ENCODE measurements at places on chromosomes 12 and 14. TPM values are rescaled to one million over a fixed set of nuclear protein-coding genes. Genes with fewer than 3 reads are reported as not detected.
A peak's percentile ranks its signal among the peaks of the same experiment; 100 is the strongest.

DNA sequence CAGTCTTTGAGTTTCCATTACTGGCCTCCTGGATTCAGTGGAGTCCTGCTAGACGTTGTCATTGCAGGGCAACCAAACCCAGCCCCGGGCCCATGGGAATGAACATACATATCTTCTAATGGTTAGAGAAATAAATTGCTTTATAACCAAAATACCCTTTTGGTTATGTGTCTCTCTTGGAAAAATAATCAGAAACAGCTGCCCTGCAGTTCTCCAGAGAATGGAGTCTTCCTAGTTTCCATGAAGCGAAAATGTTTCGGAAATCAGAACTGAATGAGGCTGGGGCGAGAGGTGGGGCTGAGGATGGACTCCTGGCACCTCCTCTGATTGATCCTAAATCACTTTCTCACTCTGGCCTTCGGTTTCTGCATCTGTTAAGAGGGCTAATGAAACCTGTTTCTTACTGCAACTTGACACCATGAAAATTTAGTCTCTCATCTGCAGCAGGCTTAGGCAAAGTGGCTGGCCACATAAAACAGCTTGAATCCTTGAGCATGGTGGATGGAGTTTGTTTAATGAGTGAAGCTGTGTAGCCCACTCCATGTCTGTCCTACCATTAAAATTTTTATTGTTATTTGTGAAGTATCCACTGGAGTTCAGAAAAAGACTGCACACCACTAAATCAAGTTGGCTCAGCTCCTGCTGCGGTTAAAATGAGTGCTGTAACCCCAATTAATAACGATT is 198.9 kb downstream of the CACNA1C start:
- no peaks in the 10 kb centered on the region for H3K36me3 ChIP-seq
- H3K27ac ChIP-seq, result no peak overlapping the region
- H3K27me3 ChIP-seq, result no peaks in the 10 kb centered on the region
- DNase-seq, result no peak
- no peak overlapping the region for H3K4me3 ChIP-seq
- H3K4me1 ChIP-seq, result no peaks in the 10 kb centered on the region

DNA sequence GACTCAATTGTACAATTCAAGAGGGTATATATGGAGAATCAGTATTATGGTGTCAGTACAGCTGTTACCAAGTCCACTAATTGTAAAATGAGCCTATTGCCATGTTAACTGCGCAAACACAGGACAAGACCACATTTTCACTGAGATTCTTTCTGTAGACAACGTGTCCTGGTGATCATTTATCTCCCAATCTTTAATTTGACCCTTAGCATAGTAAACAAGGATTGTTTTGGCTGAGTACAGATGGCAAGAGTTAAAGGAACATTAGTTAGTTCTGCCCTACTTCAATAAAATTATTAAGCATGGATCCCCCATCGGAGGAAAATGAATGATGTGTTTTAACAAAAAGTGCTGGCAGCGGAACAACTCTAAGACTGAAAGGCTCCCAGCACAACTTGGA is 36.1 kb downstream of the SLC15A5 start:
- DNase-seq, result no peak
- H3K4me1 ChIP-seq, result no peaks in the 10 kb centered on the region
- H3K27ac ChIP-seq, result no peak overlapping the region
- no peak overlapping the region for H3K4me3 ChIP-seq
- no peaks in the 10 kb centered on the region for H3K27me3 ChIP-seq
- H3K36me3 ChIP-seq, result no peaks in the 10 kb centered on the region

The RNF31 gene
- total RNA-seq, result 95.6 TPM

GRCh38 chr14:73817020-73817655 is 34.5 kb upstream of the PTGR2 start:
- no peaks in the 10 kb centered on the region for H3K27me3 ChIP-seq
- no peaks in the 10 kb centered on the region for H3K36me3 ChIP-seq
- H3K4me3 ChIP-seq, result no peak overlapping the region

GRCh38 chr12:97471194-97471593 is 8.6 kb downstream of the RMST start:
- H3K4me1 ChIP-seq, result no peaks in the 10 kb centered on the region
- H3K4me3 ChIP-seq, result no peak overlapping the region
- no peaks in the 10 kb centered on the region for H3K27me3 ChIP-seq
- no peaks in the 10 kb centered on the region for H3K36me3 ChIP-seq
- H3K27ac ChIP-seq, result no peak overlapping the region

DNA sequence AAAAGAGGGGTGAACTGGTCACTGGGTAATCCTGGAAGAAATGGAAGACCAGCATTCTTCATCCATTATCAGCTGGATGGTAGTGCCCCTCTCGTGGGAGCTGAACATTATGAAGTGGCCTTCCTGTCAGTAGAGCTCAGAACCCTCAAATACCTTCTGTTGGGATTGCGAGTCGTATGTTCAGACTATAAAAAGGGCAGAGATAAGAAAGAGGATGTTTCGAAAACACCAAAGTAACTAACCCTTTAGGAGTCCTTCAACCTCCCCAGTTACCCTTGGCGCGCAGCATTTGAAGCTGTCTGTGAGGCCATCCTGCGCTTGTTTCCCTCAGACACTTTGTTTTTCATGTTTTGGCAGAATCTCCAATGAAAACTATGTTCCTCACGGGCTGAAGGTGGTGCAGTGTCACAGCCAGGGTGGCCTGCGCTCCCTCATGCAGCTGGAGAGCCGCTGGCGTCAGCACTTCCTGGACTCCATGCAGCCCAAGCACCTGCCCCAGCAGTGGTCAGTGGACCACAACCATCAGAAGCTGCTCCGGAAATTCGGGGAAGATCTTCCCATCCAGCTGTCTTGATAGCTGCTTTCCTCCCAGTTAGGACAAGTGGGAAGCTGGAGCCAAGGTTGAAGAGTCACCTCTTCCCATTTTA is 19.3 kb upstream of the GALNT16 start:
- H3K27ac ChIP-seq, result no peak overlapping the region
- no peak overlapping the region for H3K4me3 ChIP-seq
- peaks cover 3% of the 10 kb centered on the region for H3K4me1 ChIP-seq
- H3K27me3 ChIP-seq, result no peaks in the 10 kb centered on the region
- DNase-seq, result no peak
- H3K36me3 ChIP-seq, result no peaks in the 10 kb centered on the region

GRCh38 chr14:97177016-97177415 is 379.8 kb downstream of the VRK1 start:
- H3K4me3 ChIP-seq, result no peak overlapping the region
- peaks cover 3% of the 10 kb centered on the region for H3K36me3 ChIP-seq
- H3K27me3 ChIP-seq, result no peaks in the 10 kb centered on the region
- peaks cover 23% of the 10 kb centered on the region for H3K4me1 ChIP-seq
- H3K27ac ChIP-seq, result no peak overlapping the region

DNA sequence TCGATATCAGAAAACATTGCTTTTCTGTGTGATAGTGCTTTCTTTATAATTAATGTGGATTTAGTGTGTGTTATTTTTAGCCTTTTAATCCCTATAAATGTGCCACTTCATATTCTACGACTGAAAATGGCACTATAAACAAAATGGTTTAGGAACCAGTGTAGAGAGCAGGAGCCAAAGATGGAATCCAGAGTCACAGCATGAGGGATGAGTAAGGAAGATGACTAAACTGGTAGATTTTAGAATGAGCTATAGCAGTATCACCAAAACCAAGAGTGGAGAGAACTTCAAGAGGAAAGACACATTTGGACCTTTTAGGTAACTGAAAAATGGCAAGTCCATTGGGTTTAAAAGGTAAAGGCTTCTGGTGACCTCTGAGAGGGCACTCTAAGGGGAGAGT is 887.2 kb downstream of the NRXN3 start:
- DNase-seq, result no peak
- H3K36me3 ChIP-seq, result no peaks in the 10 kb centered on the region
- no peaks in the 10 kb centered on the region for H3K27me3 ChIP-seq
- H3K27ac ChIP-seq, result no peak overlapping the region

DNA sequence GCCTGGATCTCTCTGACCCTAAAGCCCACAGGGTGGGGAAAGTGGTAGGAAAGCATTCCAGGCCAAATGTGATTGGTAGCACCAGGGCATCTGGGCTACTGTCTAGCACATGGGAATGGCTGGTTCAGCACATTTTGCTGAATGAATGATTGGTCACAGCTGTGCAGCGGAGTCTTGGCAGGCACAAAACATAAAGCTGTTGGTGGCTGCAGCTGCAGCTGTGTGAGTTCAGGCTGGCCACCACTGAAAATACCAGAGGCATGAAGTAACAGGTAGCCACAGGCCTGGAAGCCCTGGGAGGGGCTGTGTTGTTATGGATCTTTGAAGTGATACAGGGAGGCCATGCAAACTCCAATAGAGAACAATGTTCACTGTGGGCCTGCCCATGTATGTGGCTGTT is 72.7 kb downstream of the MYRFL start:
- H3K4me1 ChIP-seq, result no peaks in the 10 kb centered on the region
- no peaks in the 10 kb centered on the region for H3K27me3 ChIP-seq
- H3K4me3 ChIP-seq, result no peak overlapping the region
- no peak overlapping the region for H3K27ac ChIP-seq
- no peaks in the 10 kb centered on the region for H3K36me3 ChIP-seq

The MYO1H gene
- total RNA-seq, result not detected

DNA sequence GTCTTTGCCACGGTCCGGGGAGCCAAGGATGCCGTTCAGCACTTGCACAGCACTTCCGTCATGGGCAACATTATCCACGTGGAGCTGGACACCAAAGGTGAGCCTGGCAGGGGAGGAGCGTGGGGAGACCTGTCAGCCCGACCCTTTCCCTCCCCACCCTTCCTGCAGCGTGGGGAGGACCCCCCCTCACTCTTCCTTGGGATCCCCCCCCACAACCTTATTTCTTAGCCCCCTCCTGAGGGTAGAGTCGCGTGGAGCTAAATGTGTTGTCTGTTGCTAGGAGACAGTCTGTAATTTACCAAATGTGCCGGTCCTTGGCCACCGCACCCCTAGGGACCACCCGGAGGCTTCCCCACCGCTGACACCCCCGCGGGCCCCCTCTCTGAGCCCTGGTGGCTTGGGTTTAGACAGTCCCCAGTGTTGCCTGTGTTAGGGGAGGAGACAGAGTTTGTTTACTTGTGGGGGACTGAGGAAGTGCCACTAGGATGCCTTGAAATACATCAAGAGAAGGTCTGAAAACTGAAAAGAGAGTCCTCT is 2.3 kb downstream of the SETD1B start:
- H3K4me1 ChIP-seq, result peaks cover 31% of the 10 kb centered on the region
- no peaks in the 10 kb centered on the region for H3K27me3 ChIP-seq
- peak overlapping the region; percentile 84 for H3K27ac ChIP-seq
- peak; percentile 76 for DNase-seq

GRCh38 chr14:21985081-21985480 is 311.5 kb upstream of the OR4E1 start:
- peaks cover 19% of the 10 kb centered on the region for H3K4me1 ChIP-seq
- no peaks in the 10 kb centered on the region for H3K36me3 ChIP-seq
- no peak overlapping the region for H3K27ac ChIP-seq
- peaks cover 8% of the 10 kb centered on the region for H3K27me3 ChIP-seq
- no peak for DNase-seq

DNA sequence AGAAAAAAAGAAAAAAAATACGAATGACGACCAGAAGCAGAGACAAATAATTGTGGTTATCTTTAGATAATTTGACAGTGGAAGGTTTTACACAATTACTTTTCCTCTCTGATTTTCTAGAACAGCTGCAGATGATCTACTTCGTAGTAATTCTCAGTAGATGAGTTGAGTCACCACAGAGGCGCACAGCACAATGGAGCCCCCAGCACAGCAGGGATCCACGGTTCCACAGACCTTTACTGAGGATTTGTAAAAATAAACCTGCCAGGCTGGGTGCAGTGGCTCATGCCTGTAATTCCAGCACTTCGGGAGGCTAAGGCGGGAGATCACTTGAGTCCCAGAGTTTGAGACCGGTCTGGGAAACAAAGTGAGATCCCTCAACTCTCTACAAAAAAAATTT is 29.3 kb downstream of the AMN start:
- no peaks in the 10 kb centered on the region for H3K27me3 ChIP-seq
- no peaks in the 10 kb centered on the region for H3K36me3 ChIP-seq
- H3K27ac ChIP-seq, result no peak overlapping the region
- no peak overlapping the region for H3K4me3 ChIP-seq
- peaks cover 15% of the 10 kb centered on the region for H3K4me1 ChIP-seq

GRCh38 chr12:41365653-41366171 is 177.6 kb downstream of the PDZRN4 start:
- no peak overlapping the region for H3K27ac ChIP-seq
- no peak overlapping the region for H3K4me3 ChIP-seq
- H3K4me1 ChIP-seq, result no peaks in the 10 kb centered on the region
- no peaks in the 10 kb centered on the region for H3K36me3 ChIP-seq
- no peak for DNase-seq

GRCh38 chr12:6489449-6489848 is 3.6 kb downstream of the MRPL51 start:
- peaks cover 15% of the 10 kb centered on the region for H3K36me3 ChIP-seq
- H3K27me3 ChIP-seq, result no peaks in the 10 kb centered on the region
- H3K4me3 ChIP-seq, result no peak overlapping the region
- no peak overlapping the region for H3K27ac ChIP-seq
- peaks cover 12% of the 10 kb centered on the region for H3K4me1 ChIP-seq

GRCh38 chr14:71652368-71652767 is 279.9 kb upstream of the RGS6 start:
- no peaks in the 10 kb centered on the region for H3K4me1 ChIP-seq
- H3K27ac ChIP-seq, result no peak overlapping the region
- no peaks in the 10 kb centered on the region for H3K27me3 ChIP-seq
- peaks cover 63% of the 10 kb centered on the region for H3K36me3 ChIP-seq
- H3K4me3 ChIP-seq, result no peak overlapping the region

DNA sequence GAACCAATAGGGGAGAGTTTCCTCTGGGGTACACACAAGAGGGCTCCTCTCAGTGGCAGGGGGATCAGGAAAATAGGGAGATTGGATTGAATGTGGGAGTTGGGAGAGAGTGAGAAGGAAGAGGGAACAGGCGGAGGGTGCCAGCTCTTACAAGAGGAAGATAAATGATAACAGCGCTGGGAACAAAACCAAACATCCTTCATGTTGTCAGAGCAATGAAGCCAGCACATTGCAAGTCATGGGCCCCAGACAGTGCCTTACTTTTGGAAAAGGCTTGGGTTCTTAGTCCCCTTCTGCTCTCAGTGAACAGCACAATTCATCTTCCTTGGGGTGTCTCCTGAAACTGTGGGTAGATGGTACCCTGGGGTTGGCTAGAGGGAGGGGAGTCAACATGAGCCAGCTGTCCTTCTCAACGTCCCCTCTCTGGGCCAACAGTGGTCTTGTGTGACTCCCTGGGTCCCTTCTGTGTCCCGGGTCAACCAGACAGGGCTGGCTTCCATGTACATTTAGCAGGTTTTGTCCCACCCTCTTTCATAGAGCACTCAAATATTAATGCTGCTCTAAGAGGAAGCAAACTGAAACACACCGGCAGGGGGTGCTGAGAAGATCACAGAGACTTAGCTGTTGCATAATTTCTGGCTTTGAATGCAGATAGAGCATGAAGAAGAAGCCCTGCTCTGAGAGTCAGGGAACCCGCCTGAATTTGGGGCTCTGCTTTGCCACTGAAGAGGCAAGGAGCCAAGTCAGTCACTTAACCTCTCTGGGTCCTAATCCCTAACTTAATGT is 138.5 kb downstream of the ESRRB start:
- no peak overlapping the region for H3K27ac ChIP-seq
- peaks cover 5% of the 10 kb centered on the region for H3K27me3 ChIP-seq
- no peak overlapping the region for H3K4me3 ChIP-seq
- no peaks in the 10 kb centered on the region for H3K36me3 ChIP-seq

GRCh38 chr12:82515652-82516051 is 157.3 kb downstream of the METTL25 start:
- H3K27me3 ChIP-seq, result no peaks in the 10 kb centered on the region
- no peak overlapping the region for H3K27ac ChIP-seq
- H3K4me1 ChIP-seq, result no peaks in the 10 kb centered on the region

GRCh38 chr12:88579161-88579517 is 1.1 kb downstream of the KITLG start:
- H3K27me3 ChIP-seq, result peaks cover 47% of the 10 kb centered on the region
- no peak overlapping the region for H3K27ac ChIP-seq
- no peaks in the 10 kb centered on the region for H3K36me3 ChIP-seq
- H3K4me1 ChIP-seq, result peaks cover 5% of the 10 kb centered on the region
- no peak for DNase-seq

Measured in activated CD4-positive, alpha-beta T cell treated with anti-CD3 and anti-CD28 coated beads, Interleukin-2, amount 10 ng/mL, durations not matched to agents 24 days and 14 days (primary cell).